ENCODE measurements at places on chromosomes 16 and 17.

- no peak for DNase-seq
Measured at GRCh38 chr17:40338941-40339649, 25.4 kb downstream of the GJD3 start.

- DNase-seq = no peak
Measured at GRCh38 chr17:39208893-39209292, 8.8 kb downstream of the RPL19 start.

DNA sequence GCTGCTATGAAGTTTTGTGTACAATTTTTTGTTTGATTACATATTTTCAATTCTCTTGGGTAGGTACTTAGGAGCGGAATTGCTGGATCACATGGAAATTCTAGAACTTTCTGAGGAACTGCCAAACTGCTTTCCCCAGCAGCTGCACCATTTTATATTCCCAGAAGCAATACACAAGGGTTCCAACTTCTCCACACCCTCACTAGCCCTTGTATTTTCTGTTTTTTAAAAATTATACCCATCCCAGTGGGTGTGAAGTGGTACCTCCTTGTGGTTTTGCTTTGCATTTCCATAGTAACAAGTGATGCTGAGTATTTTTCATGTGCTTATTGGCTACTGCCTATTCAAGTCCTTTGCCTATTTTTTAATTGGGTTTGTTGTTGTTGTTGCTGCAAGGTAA, 20.9 kb downstream of the NACA2 start:
- no peak for DNase-seq

GRCh38 chr16:56589141-56590039, at the start of gene MT3:
TSS of gene MT3 (plus strand) at chr16:56589528. CDS start at chr16:56589591, 63 bp downstream.
- no peak for DNase-seq

DNA sequence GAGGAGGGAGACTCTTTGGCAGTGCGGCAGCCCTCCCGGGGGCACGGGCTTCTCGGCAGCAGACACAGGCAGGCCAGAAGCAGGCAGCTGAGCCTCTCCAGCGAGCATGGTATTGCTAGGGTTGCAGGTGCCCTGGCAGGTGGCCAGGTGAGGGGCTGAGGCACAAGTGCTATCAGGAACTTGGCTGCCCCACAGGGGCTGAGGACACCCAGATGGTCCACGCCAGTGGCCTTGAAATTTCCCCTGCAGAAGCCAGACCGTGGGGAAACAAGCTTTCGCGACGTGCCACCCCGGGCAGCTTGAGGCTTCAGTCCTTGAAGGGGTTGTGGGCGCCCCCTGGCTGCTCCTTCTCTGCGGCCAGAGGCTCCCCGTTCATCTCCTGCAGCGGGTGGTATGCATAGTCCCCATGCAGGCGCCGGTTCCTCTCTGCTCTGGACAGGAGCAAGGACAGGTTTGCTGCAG, 8.5 kb downstream of the NAGPA start:
- no peak for DNase-seq

GRCh38 chr16:17277981-17278381, 192.8 kb downstream of the XYLT1 start:
- DNase-seq = no peak

DNA sequence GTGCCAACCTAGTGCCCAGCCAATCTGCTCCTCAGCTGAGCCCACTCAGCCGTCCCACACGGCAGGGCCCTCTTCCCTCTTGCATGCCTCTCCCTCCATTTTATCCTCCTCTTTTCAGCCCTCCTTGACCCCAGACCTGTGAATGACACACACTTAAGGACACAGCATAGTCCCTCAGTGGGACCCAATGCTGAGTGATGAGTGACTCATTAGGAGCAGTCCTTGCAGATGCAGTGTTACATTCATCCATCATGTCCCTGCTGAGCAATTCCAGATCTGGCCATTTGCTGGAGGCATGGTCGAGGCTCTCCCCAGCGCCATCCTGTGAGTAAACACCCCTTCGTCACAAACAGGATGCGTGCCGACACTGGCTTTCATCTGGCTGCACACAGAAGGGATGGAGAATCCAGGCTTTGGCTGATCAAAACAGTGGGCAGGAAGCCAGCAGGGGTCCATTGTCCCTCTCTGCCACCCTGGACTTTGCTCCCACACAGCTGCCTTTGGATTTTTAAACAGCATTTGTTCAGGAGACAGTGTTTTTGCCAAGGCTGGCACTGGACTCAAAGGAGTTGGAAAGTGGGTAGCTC, 122.6 kb downstream of the AXIN2 start:
- no peak for DNase-seq

Measured in T-helper 9 cell (primary cell).